ENCODE measurements at places on chromosomes 5 and 9. TPM values are rescaled to one million over a fixed set of nuclear protein-coding genes. Genes with fewer than 3 reads are reported as not detected.
A peak's percentile ranks its signal among the peaks of the same experiment; 100 is the strongest.

DNA sequence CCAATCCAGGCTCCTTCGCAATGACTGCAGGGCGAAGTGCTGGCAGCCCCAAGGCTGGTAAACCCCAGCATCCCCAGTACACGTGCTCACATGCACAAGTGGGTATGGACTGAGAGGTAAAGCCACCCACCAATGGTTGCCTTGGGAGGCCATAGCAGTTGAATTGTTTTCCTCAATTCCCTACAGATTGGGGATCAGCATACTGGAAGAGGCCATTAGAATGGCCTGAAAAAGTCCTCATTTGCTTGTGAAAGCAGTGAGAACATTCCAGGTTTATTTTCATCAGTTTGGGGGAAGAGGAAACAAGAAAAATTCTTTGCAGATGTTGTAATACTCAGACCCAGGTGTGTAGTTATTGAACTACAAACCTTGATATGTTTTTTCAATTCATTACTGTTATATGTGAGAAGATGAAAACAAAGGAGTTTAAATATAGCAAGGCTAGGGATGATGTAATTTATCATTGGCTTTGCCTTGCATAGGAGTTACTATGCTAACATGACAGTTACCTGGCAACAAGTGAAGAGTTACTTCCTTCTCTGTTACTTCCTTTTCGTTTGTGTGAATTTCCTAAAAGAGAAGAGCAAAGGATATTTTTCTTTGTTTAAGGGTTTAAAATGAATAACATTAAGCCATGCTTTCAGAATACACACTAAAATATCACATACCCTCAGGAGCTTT lies 36.4 kb downstream of the MTMR12 start:
- no peak for DNase-seq

The KIF27 gene
- total RNA-seq = not detected

DNA sequence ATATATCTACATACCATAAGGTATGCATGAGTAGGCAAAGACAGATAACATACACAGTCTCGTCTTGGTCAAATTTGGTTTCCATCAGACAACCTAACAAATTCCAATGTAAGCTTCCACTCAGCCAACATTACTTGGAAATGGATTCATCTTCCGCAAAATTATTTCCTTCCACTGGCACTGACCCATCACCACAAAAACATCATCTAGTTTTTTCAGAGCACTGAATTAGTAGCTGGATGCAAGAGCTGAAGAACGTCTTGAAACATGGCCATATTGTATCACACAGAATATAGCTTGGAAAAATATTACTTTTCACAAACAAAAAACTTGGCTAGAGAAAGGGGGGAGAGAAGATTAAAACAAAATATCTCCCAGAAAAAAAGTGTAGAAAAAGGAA lies 73.5 kb downstream of the EFNA5 start:
- no peak for DNase-seq

The BNC2 gene
- 8.8 TPM for total RNA-seq

GRCh38 chr5:174617285-174617684 lies 107.1 kb upstream of the MSX2 start:
- no peak for DNase-seq

The GPR151 gene
- not detected for total RNA-seq

The ADAMTS13 gene
- not detected for total RNA-seq

DNA sequence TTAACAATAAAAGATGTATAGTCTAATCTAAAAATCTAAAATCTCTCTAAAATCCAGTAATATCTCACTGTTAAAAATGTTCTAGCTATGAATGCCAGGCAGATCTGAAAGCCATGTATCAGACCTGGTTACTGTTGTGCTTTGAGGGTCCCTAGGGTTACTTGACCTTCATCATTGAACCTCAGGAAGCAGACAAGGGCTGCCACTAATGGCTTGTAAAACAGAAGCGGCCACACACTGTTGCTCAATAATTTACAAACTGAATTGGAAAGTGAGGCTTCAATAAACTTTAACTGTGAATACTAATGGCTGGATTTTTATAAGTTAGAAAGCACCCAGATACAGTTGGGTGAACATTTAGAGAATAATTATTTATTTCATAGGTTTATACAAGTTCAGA lies 198.0 kb upstream of the RPS23 start:
- DNase-seq = no peak

- DNase-seq = peak; percentile 84
These were observed 114.2 kb downstream of the LHFPL2 start for GRCh38 chr5:78534148-78534904.

DNA sequence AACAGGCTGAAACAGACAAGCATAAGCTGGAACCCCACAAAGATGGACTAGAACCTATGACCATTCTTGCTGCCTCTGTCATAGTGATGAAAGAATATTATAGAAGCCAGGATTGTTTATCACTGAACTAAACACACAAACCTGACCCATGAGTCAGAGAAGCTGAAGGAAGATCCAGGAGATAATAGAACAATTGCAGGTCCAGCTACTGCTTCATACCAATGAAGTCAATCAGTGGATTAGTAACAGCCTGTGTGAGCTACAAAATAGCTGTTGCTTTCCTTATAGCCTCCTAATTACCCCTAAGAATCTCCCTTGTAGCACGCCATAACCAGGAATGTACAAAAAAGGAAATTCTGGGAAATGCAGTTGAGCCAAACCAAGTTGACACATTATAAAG lies 459.9 kb upstream of the ZNF462 start:
- peak; percentile 81 for DNase-seq

The TTC23L gene
- total RNA-seq = 0.20 TPM

GRCh38 chr9:36937951-36938350 lies 96.1 kb downstream of the PAX5 start:
- DNase-seq = no peak

The MRNIP gene
- total RNA-seq = 9.3 TPM

The SPATA9 gene
- total RNA-seq = not detected

DNA sequence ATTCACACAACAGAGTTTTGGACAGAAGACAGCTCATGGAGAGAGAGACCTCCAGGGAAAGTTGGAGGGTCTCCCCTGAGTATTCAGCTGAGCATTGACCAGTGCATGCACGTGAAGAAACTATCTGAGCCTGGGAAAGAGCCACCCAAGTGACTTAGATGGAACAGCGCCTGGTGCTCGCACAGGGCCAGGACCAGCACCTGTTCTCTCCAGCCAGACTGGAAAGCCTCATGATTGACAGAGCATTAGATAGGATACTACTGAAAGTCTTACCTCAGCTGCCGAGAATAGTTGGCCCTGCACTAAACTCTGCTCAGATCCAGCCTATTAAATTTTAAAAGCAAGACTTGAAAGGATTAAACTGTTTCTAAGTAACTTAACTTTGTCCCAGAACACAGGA lies 28.3 kb upstream of the NEURL1B start:
- no peak for DNase-seq

The NSG2 gene
- total RNA-seq = not detected

GRCh38 chr5:173926359-173926758 lies 38.2 kb downstream of the CPEB4 start:
- peak; percentile 72 for DNase-seq

- no peak for DNase-seq
These were observed 48.4 kb downstream of the ADAMTS16 start for GRCh38 chr5:5188376-5189050.

The IFNK gene
- not detected for total RNA-seq

The OTP gene
- total RNA-seq = under 0.01 TPM
